Progenitor cell of endocrine pancreas (in vitro differentiated cells): ENCODE measurements at places on chromosomes 11 and 22. TPM values are rescaled to one million over a fixed set of nuclear protein-coding genes. Genes with fewer than 3 reads are reported as not detected.

NNMT gene
- 2.4 and 2.8 TPM in 2 replicates for total RNA-seq

BACE1-AS gene
- total RNA-seq = 17.9 and 19.0 TPM in 2 replicates

- no peak for DNase-seq
These were observed 196.4 kb downstream of the DBX1 start for GRCh38 chr11:19963697-19964387.

GRCh38 chr11:79440571-79441460 is at the start of gene TENM4:
TSS of gene TENM4 (minus strand) at chr11:79441030. CDS start at chr11:79069944, 371,086 bp downstream.
- peak; percentile 67 for DNase-seq

DNA sequence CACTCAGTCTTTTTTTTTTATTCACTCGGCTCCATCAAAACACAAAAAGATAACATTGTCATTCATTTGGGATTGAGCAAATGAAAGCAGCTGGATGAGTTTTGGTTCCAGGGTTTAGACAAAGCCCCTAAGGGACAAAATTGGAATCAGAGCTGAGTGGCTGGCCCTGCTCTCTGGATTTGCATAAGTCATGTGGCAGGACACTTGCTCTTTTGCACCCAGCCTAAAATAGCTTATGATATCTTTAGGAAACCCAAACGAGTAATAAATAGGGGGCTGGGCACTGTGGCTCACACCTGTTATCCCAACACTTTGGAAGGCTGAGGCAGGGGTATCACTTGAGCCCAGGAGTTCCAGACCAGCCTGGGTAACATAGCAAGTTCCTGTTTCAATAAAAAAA is 11.0 kb upstream of the TMEM121B start:
- no peak for DNase-seq

AMBRA1 gene
- 44.0 and 45.3 TPM in 2 replicates for total RNA-seq

DNA sequence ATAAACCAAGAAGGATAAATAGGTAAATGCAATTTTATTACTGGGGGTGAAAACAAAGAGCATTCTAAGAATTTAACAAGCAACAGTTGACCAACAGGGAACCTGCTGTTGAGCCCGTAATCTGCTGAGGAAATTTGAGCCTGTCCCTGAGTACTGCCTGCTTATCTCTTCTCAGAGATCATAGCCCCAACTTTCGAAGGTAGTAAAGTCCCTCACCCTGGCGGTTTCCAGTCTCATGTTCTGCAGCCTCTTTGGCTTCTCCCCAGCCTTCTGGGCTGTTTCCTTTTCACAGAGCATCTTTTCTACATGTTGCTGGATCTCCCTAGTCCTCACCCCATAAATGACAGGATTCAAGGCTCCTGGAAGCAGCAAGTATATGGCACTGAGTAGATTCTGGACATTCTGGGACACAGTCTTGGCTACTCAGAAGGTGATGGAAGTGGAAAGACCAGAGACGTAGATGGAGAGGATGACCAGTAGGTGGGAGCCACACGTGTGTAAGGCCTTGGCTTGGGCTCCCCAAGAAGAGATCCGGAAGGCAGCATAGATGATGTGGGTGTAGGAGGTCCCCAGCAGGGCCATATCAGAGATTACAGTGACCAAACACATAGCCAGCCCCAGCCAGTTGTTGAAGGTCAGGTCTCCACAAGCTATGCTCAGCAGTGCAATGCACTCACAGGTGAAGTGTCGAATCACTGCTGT is 51.6 kb downstream of the RRM1 start:
- no peak for DNase-seq

GRCh38 chr11:43845816-43846215 is 34.8 kb upstream of the ALKBH3 start:
- DNase-seq = no peak

OVOL1 gene
- total RNA-seq = 12.4 and 12.7 TPM in 2 replicates

DNA sequence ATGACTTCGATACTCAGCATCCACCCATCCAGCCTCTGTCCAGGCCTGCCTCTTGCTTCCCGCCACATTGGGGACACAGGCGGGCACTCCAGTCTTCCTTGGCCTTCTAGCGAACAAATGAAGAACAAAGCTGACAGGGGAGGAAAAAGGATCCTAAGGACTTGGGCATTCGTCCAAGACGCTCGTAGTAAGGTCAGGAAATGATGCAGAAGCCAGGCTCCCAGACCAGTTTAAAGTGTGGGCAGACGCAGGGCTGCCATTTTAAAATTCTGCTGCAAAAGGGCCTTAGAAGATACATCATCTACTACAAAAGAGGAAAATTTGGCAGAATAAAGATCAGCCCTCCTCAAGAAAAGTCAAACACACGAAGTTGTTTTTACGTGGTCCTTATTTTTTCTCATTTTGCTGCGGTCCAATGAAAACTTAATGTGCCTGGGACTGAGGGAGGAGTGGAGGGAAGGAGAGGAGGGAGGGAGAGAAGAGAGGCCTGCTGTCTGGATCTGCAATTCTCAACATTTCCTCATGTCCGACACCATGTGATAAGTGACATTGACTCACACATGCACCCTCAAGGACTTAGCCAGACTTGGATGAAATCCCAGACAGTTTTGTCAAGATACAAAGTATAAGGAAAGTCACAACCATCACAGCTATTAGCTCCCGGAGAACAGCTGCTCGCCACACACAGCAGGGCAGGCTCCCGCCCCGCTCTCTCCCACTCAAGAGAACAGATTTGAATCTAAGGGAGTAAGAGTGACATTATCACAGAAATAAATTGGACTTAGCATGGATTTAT is 5.7 kb downstream of the DNAL4 start:
- DNase-seq = no peak

DNA sequence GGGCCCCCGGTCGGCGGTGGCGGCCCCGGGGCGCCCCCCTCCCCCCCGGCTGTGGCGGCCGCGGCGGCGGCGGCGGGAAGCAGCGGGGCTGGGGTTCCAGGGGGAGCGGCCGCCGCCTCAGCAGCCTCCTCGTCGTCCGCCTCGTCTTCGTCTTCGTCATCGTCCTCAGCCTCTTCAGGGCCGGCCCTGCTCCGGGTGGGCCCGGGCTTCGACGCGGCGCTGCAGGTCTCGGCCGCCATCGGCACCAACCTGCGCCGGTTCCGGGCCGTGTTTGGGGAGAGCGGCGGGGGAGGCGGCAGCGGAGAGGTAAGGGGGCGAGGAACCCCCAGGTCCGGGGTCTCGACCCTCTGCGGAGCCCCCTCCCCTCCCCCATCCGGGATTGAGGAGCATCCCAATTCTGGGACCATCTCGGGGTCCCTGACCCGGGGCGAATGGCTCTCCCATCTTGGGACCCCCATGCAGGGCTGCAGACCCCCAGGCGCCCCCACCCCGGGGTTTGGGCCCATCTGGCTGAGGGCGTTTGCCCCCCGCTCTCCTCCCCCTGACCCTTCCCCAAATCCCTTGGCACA is 431 bp downstream of the KMT2A start:
- no peak for DNase-seq

ACRV1 gene
- 0.50 and 0.55 TPM in 2 replicates for total RNA-seq

PAK1 gene
- 127 and 141 TPM in 2 replicates for total RNA-seq

DNA sequence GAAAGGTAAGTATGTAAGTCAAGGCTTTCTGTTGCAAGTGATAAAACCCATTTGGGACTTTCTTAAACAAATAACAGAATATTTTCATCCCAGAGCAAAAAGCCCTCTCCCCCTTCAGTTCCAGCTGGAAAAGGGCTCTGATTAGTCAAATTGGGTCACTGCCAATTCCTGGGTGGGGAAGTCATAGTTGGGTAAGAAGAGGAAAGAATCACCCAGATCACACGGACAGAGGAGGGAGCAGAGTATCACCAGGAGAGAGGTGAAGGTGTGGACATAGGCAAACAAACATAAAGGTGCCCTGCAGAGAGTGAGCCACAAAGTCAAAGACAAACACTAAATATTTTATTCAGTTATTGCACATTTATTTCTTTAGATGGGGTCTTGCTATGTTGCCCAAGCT is 36.3 kb upstream of the SORL1 start:
- no peak for DNase-seq

- DNase-seq = no peak
These were observed 81.6 kb upstream of the SORL1-AS1 start for GRCh38 chr11:121534131-121535093.

- DNase-seq = no peak
These were observed 269.8 kb upstream of the PDGFD start for GRCh38 chr11:104433751-104434150.

DNA sequence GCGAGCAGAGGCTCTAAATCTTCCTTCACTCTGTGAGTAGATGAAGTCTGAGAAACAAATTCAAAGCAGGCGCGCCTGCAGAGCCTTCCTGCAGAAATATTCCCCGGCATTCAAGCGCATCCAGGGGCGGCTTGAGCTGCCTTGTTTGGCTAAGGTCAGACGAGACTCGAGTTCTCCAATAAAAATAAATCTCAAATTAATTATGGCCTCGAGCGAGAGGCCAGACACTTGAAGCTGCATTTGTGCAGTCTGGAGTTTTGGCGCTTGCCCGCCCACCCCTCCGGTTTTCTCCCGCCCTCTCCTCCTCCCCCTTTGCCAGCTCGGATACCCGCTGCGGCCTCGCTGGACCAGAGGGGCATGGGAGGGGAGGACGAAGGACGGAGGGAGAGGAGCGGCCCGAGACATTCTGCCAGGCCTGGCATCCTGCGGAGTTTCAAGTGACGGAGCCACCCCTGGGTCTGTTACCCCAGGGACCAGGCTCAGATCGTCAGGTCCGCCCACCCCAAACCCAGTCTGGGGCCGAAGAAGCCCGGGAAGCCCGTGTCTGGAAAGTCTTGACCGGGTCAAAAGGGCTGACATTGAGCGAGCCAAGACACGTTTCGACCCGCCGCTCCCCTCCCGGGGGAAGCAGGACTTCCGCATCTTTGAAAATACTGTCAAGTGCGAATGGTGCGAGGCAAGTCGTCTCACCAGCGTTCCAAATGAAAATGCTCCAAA is 3.8 kb upstream of the FLI1 start:
- DNase-seq = no peak

DNA sequence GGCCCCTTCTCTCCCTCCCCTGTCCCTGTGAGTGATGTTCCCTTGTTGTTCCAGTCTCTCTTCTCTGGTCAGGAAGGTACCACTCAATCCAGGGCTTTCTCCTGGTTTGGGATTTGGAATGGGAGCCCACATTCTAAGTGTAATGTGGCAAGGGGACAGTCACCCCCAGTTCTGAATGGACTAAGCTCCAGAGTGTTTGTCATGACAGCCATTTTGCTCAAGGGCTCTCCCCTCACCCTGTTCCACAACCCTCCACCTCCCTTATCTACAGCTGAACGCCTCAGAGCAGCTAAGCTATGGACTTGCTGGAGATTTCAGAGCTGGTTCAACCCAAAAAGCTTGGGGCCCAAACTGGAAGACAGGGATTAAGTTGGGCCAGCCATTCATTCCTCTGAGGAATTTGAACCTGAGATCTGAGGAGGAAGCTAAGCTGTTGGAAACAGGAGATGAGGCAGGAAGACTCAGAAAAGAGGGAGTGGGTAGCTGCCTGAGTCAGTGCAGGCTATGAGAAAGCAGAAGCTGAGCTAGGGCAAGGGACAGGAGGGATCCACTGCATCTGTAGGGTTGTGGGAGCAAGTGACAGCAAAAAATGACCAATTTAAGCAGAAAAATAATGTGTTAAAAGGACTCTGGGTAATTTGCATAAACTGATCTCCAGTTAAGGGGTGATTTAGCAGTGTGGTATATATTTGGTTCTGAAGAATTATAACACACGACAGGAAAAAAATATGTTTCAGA is 22.9 kb upstream of the FCHSD2 start:
- DNase-seq = no peak

APOL5 gene
- not detected in 2 replicates for total RNA-seq

DNA sequence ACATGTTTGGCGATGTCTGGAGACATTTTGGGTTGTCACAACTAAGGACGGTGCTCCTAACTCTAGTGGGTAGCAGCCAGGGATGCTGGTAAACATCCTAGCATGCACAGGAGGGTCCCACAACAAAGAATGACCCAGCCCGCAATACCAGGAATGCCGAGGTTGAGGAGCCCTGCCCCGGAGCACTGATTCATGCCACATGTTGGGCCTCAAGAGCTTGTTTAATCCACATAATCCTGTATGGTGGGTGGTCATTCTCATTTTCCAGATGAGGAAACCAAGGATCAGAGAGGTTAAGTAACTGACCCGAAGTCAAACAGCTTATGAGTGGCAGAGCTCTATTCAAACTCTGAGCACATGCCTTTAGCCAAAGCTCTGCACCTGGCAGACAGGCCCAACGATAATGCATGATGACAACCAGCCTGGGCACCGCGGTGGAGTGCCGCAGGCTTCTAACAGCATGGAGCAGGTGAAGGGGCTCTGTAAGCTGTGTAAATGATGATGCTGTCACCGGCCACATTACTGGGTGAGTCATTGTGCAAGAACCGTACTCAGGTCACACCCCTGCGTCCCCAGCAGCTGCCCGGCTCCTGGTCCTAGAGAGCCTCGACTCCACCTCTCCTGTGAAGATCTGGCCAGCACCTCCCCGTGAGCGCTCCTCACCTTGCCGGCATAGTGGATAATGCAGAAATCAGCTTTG is 58.6 kb downstream of the APOL1 start:
- DNase-seq = no peak

HPX gene
- 2.5 and 6.1 TPM in 2 replicates for total RNA-seq

DNA sequence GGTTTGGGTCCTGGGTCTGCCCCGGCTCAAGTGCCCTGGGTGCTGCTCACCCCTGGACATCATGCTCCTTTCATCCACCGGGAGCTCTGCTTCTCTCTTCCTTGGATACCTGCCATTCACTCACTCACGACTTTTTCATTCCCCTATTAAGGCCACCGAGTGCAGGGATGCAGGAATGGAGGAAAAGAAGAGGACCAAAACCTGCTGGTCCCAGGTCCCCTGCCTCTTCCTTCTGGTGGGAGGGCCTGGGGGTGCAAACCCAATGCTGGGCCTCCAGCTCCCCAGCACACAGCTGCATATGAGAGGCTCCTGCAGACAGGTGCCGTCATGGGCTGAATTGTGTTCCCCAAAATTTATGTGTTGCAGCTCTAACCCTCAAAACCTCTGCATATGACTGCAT is 36.8 kb upstream of the MYEOV start:
- DNase-seq = no peak

SPON1 gene
- 13.3 and 13.7 TPM in 2 replicates for total RNA-seq

GRCh38 chr22:40033586-40034380 is 39.0 kb downstream of the FAM83F start:
- no peak for DNase-seq

NECTIN1 gene
- 42.1 and 44.8 TPM in 2 replicates for total RNA-seq

LRRC4C gene
- 1.3 and 2.0 TPM in 2 replicates for total RNA-seq

PGM2L1 gene
- 17.2 and 20.5 TPM in 2 replicates for total RNA-seq

DNA sequence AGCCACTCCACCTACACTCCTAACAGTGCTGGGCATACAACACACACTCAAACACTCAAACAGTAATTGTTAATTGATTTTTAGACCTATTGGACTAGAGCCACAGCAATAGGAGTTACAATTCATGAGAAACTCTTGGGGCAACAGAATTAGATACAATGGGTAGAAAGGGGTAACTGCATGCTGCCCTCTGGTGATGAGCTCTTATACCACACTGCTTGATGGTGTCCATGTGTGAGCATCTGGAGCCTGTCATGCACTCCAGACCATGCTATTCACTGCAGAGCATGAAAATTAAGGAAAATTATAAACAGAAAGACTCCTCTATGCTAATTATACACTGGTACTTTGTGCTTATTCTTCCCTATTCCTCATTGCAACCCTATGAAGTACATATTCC is 975.5 kb upstream of the CCDC90B start:
- DNase-seq = no peak

- no peak for DNase-seq
These were observed 3.2 kb downstream of the PPP6R3 start for GRCh38 chr11:68463714-68464113.

- DNase-seq = no peak
These were observed 1.3 kb upstream of the PHETA2 start for GRCh38 chr22:42072606-42073330.
